Metanephros (tissue), 2 donors: ENCODE measurements at places on chromosomes 12 and 14. TPM values are rescaled to one million over a fixed set of nuclear protein-coding genes. Genes with fewer than 3 reads are reported as not detected.

Gene DHRS4L2
- total RNA-seq, result 23.4 TPM

Gene C14orf180
- total RNA-seq, result 2.6 TPM

Gene GXYLT1
- total RNA-seq, result 19.2 TPM

Gene AVPR1A
- 38.7 TPM for total RNA-seq

Gene EEA1
- total RNA-seq, result 12.3 TPM

Gene REP15
- 1.6 TPM for total RNA-seq

Gene COL2A1
- 29.5 TPM for total RNA-seq

Gene FSCB
- 0.12 TPM for total RNA-seq

Gene SLCO1B1
- not detected for total RNA-seq

Gene CPNE6
- not detected for total RNA-seq

Gene C12orf76
- total RNA-seq, result 23.6 TPM
